Fibroblast of skin of left biceps (primary cell): ENCODE measurements at places on chromosomes 16 and 17.
A peak's percentile ranks its signal among the peaks of the same experiment; 100 is the strongest.

DNA sequence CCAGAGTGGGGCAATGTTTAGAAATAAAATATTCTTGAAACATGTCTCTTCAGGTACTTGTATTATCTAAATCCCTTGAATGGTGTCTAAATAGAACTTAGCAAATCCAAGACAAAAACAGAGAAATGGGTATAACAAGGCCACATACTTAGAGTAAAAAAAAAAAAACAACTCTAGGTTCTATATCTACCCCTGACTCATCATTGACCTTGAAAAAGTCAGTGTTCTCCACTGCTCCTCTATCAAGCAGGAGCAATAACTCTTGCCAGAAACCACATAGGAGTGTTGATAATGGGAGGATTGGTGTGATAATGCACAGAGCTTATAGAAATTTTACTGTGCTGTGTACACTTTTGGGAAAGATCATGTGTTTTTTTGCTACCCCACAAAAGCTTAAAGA is 296.6 kb upstream of the PMFBP1 start:
- no peak for DNase-seq

GRCh38 chr16:65117811-65118448 is 3.9 kb downstream of the CDH11 start:
- DNase-seq = peak; percentile 71

GRCh38 chr17:76721463-76721862 is 4.9 kb downstream of the JMJD6 start:
- no peak for DNase-seq

GRCh38 chr16:73616166-73616753 is 568.3 kb upstream of the ZFHX3 start:
- no peak for DNase-seq

DNA sequence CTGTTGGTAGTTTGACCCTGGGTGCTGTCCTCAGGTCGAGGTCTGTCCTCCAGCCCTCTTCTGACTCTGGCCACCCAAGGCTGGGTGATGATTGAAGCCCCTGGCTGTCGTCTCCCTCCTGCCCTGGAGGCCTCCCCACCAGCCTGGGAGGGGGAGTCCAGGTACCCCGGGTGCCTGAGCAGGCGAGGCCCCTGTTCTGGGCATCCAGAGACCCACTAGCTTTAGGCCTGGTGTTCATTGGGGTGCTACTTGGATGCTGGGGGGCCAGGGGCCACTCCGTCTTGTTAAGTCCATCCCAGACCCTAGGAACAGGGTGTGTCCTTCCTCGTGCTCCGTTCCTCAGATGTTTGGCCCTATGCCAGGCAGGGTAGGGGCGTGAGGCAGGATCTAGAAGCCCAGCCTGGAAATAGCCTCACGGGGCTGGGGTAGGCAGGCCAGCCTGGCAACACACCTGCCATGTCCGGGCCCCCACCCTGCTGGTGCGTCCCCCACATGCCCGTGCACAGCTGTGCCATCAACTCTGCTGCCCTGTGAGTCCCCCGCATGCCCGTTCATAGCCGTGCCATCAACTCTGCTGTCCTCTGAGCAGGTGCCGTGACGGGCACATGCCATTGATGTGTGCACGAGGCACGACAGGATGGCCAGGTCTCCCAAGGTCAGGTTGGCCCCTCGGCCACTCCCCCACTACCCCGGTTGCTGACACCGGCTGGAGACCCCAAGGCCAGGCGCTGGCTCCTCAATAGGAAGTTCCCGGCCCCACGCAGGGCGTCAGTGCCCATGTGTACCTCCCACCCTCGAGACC is 36.9 kb downstream of the GINS2 start:
- no peak for DNase-seq

DNA sequence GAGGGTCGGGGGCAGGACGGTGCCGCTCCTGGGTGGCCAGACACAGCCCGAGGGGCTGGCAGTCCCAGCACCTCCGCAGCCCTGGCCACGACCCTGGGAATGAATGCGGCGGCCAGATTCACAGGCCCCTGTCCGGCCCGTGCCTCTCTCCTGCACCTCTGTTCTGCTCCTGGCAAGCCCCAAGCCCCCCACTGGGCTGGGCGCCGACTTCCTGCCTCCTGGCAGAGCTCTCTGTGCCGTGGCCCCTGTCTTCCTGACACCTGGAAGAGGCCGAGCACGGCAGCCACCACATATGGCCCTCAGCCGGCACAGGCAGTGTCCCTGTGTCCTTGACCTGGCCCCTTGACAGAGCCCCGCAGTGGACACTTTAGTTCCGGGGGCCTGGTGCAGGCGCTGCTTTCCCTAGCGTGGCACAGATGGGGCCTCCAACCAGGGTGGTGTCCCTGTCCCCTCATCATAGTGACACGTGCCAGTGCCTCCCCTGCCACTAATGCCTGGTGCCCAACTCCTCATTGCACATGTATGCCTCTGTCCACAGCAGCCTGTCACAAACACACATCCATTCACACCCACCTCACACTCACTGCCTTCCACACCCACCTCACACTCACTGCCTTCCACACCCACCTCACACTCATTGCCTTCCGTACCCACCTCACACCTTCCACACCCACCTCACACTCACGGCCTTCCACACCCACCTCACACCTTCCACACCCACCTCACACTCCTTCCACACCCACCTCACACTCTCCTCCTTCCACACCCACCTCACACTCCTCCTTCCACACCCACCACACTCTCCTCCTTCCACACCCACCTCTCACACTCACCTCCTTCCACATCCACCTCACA is 110.6 kb upstream of the PLCG2 start:
- no peak for DNase-seq

- DNase-seq = no peak
These were observed 21.6 kb upstream of the PHOSPHO1 start for GRCh38 chr17:49252148-49252695.

- no peak for DNase-seq
These were observed 51.1 kb upstream of the LGALS9 start for GRCh38 chr17:27579897-27580321.

DNA sequence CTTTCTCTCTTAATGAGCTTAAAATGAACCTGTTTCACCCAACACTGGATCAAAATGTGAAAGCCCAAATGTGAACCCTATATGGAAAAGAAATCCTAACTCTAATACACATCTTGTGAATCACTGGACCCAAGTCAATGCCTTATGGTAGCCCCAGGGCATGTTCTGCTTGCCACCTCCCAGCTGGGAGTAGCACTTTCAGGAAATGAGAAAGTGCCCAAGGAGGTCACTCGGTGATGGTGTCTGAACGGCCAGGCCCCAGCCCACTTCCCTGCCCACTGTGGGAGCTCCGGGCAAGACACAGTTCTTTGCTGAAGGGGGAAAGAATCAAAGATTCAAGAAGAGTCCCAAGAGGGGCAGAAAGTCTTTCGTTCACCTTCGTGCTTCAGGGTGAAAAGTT is 46.1 kb downstream of the GTF3C1 start:
- DNase-seq = no peak

DNA sequence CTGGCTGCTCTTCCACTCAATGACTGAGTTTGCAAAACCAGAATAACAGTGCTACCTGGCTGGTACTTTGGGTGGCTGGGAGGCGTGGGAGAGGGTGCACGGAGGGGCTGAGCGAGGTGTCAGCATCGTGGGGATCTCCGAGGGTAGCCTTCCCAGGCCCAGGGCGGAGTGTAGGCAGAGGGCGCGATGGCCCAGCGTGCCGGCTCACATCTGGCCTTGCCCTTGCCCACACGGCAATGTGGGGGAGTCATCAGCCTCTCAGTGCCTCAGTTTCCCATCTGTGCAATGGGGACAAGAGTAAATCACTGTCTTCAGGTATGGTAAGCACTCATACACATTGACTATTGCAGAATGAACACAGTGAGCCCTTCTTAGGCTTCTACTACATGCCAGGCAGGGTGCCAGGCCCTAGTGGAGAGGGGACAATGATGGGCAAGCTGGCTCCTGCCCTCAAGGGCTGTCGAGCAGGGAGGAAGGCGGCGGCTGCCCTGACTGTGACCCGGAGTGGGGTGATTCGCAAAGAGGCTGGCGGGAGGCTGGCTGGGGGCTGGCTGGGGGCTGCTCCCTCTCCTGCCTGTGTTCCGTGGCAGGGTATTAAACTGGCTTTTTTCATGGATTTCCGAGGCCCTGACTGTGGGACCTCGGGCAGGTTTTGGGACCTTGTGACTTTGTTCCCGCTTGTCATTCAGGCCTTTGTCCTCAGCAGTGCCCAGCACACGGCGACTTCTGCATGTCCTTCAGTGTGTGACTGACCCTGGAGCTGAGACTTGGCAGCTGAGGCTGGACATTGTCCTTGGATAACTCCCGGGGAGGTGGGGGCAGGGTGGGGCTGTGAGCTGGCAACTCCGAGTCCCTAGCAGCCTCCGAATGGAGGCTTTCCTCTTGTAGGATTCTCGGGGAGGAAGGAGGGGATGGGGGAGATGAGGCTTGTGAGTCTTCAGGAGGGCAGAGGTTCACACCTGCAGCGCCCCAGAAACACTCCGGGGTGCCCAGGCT is 243.1 kb downstream of the SEC14L1 start:
- DNase-seq = no peak

DNA sequence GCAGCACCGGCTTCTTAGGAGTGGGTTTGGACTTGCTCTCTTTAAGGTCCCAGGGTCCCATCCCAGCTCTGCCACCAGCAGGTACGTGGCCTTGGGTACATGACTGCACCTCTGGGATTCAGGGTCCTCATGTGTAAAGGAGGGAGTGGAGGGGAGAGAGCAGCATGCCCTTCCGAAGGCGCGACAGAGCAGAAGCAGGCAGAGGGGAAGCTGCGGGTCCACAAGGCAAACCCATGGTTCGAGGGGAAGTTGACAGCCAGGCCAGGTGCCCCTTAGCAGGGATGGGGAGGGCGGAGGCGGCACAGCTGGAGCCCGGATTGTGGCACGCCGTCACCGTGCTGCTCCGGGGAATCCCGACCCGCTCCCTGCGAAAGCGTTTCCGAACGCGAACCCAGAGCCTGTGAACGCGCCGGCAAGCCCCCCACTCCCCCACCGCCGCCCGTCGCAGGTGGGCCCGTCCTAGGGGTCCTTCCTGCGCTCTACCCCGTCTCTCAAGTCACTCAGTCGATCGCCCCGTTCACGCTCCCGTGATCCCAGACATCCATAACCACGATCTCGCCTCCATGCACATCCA is 4.1 kb upstream of the TBX2 start:
- no peak for DNase-seq

DNA sequence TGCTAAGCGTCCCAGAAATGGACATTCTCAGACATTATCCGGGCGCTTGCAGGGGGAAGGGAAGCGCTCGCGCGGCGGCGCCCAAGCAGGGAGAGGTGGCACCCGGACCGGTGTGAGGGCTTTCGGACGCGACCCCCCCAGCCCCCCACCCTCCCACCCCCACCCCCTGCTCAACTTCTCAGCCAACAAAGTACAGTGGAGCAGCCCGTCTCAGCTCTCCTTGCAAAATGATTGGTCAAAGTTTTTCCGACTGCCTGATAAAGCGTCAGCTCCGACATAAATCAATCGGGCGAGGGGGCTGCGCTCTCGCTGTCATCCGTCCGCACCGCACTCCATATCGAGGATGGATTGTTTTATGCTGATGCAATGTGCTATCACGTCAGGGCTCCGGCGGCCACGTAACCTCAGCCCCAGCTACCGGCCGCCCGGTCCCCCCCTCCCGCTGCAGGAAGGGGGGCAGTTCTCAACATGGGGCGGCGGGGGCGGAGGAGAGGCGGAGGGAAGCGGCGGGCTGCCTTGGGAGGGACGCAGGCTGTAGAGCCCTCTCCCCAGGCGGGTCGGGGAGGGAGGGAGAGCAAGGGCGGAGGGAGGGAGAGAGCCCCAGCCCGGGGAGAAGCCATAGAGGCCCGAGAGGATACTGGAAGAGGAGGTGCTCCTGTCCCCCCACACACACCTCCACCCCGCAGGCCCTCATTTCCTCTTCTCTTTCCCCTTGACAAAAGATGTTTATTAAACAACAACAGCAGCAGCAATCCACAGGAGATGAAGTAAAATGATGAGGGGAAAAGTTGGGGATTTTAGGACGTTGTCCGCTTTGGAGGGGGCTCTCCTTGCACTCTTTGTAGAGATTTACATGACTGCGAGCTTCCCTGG is at the start of gene HOXB9:
Gene HOXB9, minus strand, starts transcription at position 114 of the 873 bp plus-strand sequence. Its CDS starts 89 bp downstream, at position 25.
- DNase-seq = no peak

DNA sequence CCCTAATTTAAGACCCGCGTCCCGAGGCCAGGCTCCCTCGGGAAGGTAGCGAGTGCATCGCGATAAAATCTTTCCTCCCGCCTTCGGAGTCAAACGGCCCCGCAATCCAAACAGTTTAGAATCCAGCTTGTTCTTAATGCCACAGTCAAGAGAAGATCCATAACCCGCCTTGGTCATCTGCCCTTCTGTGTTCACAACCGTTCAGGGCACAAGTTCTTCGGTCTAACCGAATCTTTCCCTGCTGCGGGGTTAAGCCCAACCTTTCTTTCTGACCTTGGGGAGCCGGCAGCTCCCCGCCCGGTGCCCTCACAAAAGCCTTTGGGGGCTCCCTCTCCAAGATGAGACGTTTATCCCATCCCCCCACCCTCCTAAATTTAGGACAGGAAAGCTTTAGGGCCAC is 30.3 kb downstream of the CPSF4L start:
- DNase-seq = no peak

- no peak for DNase-seq
These were observed 23.8 kb upstream of the TMEM101 start for GRCh38 chr17:44038604-44039011.

DNA sequence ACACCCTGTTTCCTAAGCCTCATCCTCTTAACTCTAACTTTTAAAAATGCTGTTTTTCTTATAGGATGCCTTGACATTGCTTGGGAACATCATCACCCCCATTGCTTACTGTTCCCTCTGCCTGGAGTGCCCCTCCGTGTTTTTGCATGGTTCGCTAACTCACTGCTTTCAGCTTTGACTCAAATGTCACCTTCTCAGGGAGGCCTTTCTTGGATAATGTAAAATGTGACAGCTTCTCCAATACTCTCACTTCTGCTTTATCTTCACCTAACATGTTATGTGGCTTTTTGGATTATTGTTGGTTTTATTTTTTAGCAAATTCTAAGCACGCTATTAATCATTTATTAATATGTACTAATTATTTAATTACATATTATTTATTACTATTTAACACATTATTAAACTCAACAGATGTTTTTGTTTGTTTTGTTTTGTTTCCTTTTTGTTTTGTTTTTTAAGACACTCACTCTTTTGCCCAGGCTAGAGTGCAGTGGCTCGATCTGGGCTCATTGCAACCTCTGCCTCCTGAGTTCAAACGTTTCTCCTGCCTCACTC is 3.8 kb downstream of the CRYM start:
- DNase-seq = no peak

DNA sequence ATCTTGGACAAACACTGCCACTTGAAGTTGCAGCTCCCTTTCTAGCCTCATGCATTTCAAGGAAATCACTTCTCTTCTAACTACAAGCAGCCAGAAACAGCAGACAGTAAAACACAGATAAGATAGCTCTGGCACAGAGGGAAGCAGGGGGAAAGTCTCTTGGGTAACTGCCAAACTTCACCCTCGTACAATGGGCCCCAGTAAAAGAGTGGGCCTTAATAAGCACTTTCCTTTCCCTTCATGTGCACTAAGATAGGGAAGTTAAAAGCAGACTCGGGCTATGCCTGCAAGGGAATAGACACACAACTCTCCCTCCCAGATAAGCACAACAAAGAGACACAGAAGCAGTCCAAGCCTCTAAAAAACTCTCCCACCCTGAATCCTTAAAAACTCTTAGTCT is 4.2 kb upstream of the KRTAP4-5 start:
- no peak for DNase-seq

- no peak for DNase-seq
These were observed 7.7 kb upstream of the PECAM1 start for GRCh38 chr17:64398320-64398719.
